ENCODE measurements at places on chromosomes 2 and 18.

DNA sequence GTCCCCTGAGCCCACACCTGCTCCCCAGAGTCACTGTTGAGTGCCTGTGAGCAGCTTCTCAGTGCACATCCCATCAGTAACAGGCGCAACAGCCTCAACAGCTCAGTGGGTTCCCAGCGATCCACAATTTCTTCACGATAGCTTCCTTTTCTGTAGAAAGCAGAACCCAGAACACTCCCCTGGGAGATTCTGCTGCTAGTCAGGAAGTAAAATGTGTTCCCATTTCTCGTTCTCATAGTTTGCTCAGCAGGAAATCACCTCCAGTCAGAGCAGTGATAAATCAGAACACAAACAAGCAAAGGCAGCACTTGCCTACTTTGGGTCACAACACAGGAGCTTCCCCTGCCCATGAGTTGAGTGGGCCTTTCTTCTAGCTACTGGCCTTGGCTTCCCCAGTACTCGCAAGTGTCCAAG lies 48.9 kb upstream of the ATG16L1 start:
- DNase-seq: peak; percentile 56

DNA sequence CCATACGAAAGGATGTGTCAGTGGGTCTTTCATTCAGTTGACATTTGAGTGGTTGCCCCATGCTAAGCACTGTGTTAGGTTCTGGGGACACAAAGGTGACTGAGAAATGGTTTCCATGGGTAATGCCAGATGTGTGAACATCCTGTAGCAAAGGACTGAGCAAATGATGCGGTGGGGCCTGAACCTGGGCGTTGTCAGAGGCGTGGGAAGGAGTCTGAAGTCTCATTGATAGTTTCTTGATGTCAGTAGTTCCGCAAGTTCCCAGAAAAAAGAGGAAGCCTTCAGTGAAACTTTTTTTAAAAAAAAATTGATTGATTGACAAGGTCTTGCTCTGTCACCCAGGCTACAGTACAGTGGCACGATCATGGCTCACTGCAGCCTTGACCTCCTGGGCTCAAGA lies 56.9 kb downstream of the LIMS1 start:
- DNase-seq: no peak

GRCh38 chr2:39264733-39265132 lies 21.0 kb upstream of the CDKL4 start:
- DNase-seq: no peak

GRCh38 chr2:232417489-232417888 lies 10.8 kb downstream of the ALPG start:
- no peak for DNase-seq

- DNase-seq: no peak
Observed at GRCh38 chr18:74337155-74337911, 21.7 kb downstream of the C18orf63 start.

DNA sequence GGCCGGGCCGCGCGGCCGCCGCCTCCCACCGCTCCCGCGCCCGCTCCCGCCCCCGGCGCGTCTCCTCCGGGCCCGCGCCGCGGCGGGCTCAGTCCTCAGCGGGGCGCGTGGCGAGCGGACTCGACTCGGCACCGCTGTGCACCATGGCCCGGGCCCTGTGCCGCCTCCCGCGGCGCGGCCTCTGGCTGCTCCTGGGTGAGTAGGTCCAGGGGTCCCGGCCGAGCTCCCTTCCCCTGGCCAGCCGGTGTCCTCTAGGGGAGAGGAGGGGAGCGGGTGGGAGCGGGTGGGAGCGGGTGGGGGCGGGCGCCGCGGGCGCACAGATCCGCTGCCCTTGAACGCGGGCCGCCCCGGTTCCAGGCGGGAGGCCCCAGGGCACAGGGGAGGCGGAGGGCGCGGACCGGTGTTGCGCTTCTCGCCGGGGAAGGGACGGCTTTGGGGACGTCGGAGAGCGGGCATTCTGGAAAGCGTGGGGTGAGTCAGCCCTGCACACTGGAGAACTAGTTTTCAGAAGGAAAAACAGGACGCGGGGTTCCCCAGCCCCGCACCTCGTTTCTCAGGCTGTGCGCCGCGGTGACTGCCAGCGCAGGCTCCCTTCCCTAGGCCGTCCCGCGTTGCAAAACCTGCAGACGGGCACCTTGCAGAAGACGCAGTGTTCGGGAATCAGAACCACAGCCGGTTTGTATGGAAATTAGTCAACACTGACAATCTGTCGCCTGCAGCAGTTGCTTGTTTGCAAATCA lies at the start of gene RAMP1:
TSS of gene RAMP1 (plus strand) at position 91 of the 740 bp plus-strand sequence. CDS start at position 144, 53 bp downstream.
- no peak for DNase-seq

- no peak for DNase-seq
Observed at GRCh38 chr2:223416815-223417610, 185.1 kb downstream of the SCG2 start.

- no peak for DNase-seq
Observed at GRCh38 chr2:99998651-99999320, 143.6 kb downstream of the AFF3 start.

GRCh38 chr2:229501051-229501794 lies 213.1 kb downstream of the DNER start:
- DNase-seq: no peak

DNA sequence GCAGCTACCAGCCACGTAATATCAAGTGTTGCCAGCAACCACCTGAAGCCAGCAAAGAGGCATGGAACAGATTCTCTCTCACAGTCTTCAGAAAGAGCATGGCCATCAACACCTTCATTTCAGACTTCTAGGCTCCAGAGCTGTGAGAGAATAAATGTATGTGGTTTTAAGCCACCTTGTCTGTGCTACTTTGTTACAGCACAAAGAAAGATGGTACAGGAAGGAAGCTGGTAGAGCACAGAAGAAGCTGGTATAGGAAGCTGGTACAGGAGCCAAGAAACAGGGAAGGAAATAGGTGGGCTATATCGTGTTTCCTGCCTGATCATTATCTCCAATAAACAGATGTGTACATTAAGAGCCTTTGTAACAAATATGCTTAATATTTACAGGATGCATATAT lies 217.4 kb downstream of the DPP10 start:
- no peak for DNase-seq

GRCh38 chr18:7830468-7830867 lies 263.4 kb downstream of the PTPRM start:
- no peak for DNase-seq

- DNase-seq: no peak
Observed at GRCh38 chr2:69173706-69174105, 160.7 kb downstream of the ANTXR1 start.

GRCh38 chr2:51511002-51511401 lies 479.1 kb upstream of the NRXN1 start:
- DNase-seq: no peak

DNA sequence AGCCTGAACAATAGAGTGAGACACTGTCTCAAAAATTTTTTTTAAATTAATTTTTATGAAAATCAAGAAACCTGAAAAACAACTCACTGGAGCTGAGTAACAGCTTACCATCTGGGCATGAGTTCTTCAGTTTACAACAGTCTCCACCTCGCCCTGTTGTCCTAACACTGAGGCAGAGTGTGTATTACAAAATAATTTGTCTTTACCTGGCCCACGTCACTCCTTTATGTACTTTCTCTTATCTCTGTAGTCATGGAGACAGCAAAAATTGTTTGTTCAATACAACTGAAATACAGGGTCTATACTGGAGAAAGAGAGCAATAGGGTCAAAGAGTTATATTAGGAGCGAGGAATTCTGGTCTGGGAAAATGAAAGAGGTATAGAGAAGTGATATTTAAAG lies 48.1 kb downstream of the CYTIP start:
- DNase-seq: no peak

- no peak for DNase-seq
Observed at GRCh38 chr2:189020179-189020578, 46.0 kb downstream of the COL3A1 start.

GRCh38 chr2:97758131-97758705 lies 44.8 kb downstream of the ZAP70 start:
- no peak for DNase-seq

GRCh38 chr18:46310675-46311345 lies 206.6 kb downstream of the HAUS1 start:
- DNase-seq: no peak

DNA sequence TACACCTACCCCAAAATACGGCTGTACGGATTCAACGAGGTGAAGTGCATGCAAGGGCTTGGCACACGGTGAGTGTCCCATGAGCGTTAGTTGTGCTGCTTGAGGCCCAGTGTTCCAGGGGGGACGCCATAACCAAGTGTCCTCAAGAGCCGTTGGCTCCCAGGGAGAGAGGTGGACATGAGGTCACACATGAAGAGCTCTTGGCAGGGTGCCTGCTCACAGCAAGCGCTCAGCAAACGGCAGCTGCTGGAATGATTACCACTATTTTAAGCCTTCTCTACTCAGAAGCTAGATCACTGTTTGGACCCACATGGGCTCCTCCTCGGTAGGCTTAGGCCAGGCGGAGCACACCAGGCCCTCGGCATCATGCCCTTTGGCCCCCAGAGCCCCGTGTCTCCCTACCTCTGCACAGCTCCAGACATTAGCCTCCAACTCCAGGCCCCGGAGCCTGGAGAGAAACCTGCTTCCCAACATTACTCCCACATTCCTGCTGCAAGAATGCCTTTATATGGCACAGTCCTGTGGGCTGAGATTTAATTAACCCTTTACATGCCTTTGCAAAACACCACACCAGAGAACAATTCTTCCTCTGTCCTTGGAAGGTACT lies 68.4 kb upstream of the PPP1CB start:
- DNase-seq: no peak

GRCh38 chr2:206274434-206275311 lies at the start of gene ZDBF2:
ZDBF2 (plus strand) TSS chr2:206274663; CDS start chr2:206281850, 7,187 bp downstream.
- DNase-seq: no peak

DNA sequence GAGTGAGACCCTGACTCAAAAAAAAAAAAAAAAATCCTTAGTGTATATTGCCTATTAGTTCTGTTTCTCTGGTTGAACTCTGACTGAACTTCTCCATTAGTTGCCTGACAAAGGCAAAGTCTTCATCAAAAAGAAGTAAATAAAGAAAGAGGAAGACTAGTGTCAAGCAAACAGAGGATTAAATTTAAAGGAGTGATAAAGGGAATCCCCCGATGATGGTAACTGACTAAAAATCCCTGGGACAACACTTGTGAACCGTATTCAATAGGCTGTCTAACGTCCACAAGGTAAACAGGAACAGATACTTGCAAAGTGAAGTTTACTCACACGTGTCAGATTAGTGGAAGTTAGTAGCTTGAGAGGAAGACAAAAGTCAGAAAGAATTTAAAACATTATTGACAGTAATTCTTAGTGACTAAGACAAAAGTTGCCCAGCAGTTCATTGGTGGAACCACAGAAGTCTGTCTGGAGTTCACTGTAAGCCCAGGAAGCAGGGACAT lies 26.2 kb upstream of the SPOPL start:
- no peak for DNase-seq

- DNase-seq: no peak
Observed at GRCh38 chr2:46230115-46230571, 67.1 kb upstream of the EPAS1 start.

DNA sequence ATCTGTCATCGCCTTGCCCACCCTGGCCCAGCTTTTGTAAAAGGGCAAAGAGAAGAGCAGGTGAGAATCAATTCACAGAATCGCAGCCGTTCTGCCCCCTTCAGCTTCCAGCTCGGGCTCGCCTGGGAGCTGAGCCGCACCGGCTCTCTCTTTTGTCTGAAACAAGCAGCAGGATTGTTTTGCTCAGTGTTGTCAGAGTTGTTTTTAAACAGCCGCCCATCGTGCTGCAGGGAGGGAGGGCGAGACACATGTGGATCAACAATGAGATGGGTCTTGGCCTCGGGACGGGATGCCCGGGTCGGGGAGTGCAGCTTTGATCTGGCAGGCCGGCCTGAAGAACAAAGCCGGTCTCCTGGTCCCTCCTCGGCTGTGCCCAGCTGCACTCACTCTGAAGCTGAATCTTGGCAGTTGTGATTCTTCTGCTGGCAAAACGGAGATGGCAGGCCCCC lies 39.7 kb upstream of the HDAC4 start:
- DNase-seq: no peak

GRCh38 chr2:33763671-33764310 lies 164.7 kb upstream of the FAM98A start:
- no peak for DNase-seq

GRCh38 chr2:127145280-127145895 lies 38.4 kb upstream of the BIN1 start:
- DNase-seq: no peak

- DNase-seq: no peak
Observed at GRCh38 chr2:10318345-10318744, 15.6 kb downstream of the HPCAL1 start.

DNA sequence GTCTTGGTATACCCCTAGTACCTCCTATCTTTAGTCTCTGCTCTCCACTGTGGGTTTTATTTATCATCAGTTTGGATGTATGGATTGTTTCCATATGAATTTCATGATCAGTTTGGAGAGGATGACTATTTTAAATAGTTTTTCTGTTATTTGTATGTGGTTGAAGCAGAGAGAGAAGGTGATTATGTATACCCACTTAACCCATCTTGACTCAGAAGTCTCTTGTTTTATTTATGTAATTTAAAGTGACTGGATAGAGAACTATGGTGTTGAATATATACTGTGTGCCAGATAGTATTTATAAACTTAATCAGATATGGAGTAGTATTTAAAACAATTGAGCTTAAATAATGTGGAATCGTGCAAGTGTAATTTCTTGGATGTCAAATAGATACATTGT lies 39.9 kb downstream of the SMAD4 start:
- DNase-seq: no peak

DNA sequence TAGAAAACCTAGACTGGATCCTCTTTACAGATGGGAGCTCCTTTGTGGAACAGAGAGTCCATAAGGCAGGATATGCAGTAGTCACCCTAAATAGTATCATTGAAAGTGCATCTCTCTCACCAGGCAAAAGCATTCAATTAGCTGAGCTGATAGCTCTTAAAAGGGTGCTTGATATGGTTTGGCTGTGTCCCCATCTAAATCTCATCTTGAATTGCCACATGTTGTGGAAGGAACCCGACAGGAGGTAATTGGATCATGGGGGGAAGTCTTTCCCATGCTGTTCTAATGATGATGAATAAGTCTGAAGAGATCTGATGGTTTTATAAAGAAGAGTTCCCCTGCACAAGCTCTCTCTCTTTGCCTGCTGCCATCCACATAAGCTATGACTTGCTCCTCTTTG lies 96.2 kb upstream of the RMP24 start:
- no peak for DNase-seq

GRCh38 chr18:24560511-24560981 lies 100.1 kb downstream of the HRH4 start:
- DNase-seq: no peak

DNA sequence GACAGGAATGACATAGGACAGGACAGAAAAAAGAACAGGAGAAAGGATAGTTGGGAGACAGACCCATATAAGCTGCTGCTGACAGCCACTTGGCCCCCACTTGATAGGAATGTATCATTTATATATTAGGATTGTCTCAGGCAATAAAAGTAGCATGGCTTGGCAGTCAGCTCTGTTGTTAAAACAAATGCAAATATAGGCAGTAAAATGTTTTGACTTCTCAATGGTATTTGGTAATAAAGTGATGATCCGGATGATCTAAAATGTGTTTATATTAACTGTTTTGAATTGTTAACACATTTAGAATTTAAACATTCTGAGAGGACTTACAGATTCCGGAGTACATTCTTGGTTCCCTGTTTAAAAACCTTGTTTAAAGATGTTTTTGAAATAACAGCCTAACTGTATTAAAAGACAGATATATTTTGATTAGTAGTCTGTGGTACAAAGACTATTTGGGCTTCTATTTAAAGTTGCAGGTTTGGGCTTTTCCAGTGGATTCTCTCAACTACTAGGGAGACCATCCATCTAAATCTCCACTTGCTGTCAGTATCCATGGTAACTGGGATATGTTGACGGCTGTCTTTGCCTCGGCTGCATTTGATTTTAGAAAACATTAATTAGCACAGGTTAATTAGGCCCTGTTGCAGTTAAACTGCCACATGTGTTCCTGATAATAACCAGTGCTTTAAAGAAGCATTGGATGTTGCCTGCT lies 147.6 kb downstream of the ESCO1 start:
- no peak for DNase-seq

- no peak for DNase-seq
Observed at GRCh38 chr2:24454294-24454693, 36.8 kb upstream of the NCOA1 start.
